Endodermal cell (in vitro differentiated cells): ENCODE measurements at places on chromosomes 7 and 10.

- no peak overlapping the region for H3K27ac ChIP-seq
- peaks cover 10% of the 10 kb centered on the region for H3K36me3 ChIP-seq
- peak; percentile 70 for DNase-seq
- no peaks in the 10 kb centered on the region for H3K27me3 ChIP-seq
- no peak overlapping the region for H3K4me3 ChIP-seq
Measured at GRCh38 chr10:11869743-11870460, 46.7 kb downstream of the PROSER2 start.

DNA sequence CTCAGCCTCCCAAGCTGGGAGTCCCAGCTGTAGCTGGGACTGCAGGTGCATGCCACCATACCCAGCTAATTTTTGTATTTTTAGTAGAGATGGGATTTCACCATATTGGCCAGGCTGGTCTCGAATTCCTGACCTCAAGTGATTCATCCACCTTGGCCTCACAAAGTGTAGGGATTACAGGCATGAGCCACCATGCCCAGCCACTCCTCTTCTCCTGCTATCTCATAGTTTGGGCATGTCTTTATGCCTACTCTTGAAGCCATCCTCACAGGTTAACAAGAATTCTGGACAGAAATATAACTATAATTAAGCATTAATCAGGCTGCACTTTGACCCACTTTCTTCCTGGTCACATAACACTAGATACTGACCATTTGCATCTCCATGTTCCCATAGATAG, 28.6 kb upstream of the C10orf67 start:
- no peak for DNase-seq
- no peaks in the 10 kb centered on the region for H3K27me3 ChIP-seq
- no peaks in the 10 kb centered on the region for H3K36me3 ChIP-seq
- H3K4me3 ChIP-seq, result no peak overlapping the region
- H3K27ac ChIP-seq, result no peak overlapping the region
- H3K4me1 ChIP-seq, result no peaks in the 10 kb centered on the region

GRCh38 chr7:44065431-44066110, at the start of gene PGAM2:
Gene PGAM2 (minus strand): TSS chr7:44065567. CDS start chr7:44065529, 38 bp downstream.
- no peak within 1 kb of the TSS for H3K4me3 ChIP-seq
- H3K36me3 ChIP-seq, result peaks cover 8% of the 10 kb centered on the region
- peak within 1 kb of the TSS; percentile 69 for H3K27ac ChIP-seq
- H3K27me3 ChIP-seq, result peaks cover 10% of the 10 kb centered on the region
- H3K4me1 ChIP-seq, result peaks cover 10% of the 10 kb centered on the region
- peak; percentile 85 for DNase-seq

GRCh38 chr10:29189256-29189655, 99.6 kb upstream of the LYZL1 start:
- DNase-seq, result no peak
- no peak overlapping the region for H3K4me3 ChIP-seq
- H3K36me3 ChIP-seq, result no peaks in the 10 kb centered on the region

DNA sequence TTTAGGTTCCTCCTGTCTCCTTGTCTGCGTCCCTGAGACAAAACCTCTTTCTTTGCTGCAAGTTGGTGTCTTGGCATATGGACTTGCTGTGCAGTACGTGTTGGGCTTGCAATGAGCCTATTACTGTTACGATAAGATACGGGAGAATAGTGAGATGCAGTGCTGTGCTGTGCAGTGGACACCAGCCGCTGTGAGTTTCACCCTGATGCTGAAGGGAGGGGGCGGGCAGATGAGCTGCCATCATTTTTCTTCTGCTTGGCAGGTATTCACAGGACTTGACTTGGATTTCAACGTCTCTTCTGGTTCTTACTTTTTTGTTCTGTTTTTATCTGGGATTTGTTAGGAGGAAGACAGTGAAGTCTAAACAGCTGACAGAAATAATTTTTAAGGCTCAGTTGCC, 257.1 kb upstream of the PITRM1 start:
- H3K4me3 ChIP-seq, result no peak overlapping the region
- no peaks in the 10 kb centered on the region for H3K27me3 ChIP-seq
- DNase-seq, result no peak
- no peak overlapping the region for H3K27ac ChIP-seq

GRCh38 chr7:36283711-36284130, 105.9 kb upstream of the ANLN start:
- H3K4me3 ChIP-seq, result no peak overlapping the region
- peaks cover 28% of the 10 kb centered on the region for H3K4me1 ChIP-seq
- no peaks in the 10 kb centered on the region for H3K36me3 ChIP-seq
- no peak overlapping the region for H3K27ac ChIP-seq
- peak; percentile 69 for DNase-seq

- no peaks in the 10 kb centered on the region for H3K27me3 ChIP-seq
- H3K36me3 ChIP-seq, result no peaks in the 10 kb centered on the region
- H3K27ac ChIP-seq, result peak overlapping the region; percentile 58
- no peaks in the 10 kb centered on the region for H3K4me1 ChIP-seq
- no peak for DNase-seq
- H3K4me3 ChIP-seq, result no peak overlapping the region
Measured at GRCh38 chr7:42198296-42198695, 38.7 kb downstream of the GLI3 start.

GRCh38 chr7:2530071-2530987, 10.8 kb downstream of the LFNG start:
- H3K4me3 ChIP-seq, result no peak overlapping the region
- H3K36me3 ChIP-seq, result no peaks in the 10 kb centered on the region
- peak overlapping the region; percentile 64 for H3K27ac ChIP-seq
- peaks cover 16% of the 10 kb centered on the region for H3K4me1 ChIP-seq

DNA sequence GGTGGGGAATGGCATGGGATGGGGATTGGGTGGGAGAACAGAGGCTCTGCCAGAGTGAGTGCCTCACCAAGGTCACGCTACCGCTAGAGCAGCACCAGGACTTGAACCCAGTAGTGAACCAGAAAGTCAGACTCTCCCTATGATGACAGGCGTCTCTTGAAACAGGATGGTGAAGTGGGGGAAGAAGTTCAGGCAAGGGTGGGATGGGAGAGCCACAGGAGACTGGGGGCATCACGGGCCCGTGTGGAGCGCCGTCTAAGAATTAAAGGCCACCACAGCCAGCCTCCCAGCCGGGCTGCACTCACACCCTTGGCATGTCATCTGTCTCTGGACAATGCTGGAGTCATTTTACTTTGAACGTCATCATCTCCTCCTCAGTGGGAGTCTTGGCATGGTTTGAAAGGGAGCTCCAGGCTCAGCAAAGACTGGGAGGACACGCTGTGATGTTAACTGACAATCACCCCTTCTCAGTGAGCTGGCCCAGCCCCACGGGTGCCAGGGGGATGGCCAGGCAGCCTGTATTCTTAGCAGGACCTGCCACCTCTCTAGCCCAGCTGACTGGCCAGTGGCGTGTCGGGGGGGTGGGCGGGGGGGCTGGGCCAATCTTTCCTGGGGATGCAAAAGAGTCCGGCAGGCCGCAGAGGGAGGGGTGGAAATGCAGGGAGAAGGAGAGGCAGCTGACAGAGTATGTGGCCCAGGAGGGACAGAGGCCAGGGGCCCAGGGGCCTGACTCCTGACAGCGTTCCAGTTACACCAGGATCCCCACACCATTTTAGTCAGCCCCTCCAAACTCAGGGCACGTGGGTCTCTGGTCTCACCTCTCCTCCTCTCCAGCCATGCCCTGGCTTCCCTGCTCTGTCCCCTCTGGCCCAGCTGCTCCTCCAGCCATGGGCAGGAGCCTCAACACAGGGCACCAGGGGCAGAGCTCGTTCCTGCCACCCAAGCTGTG, 96.2 kb downstream of the VOPP1 start:
- H3K4me1 ChIP-seq, result no peaks in the 10 kb centered on the region
- H3K4me3 ChIP-seq, result no peak overlapping the region
- peaks cover 5% of the 10 kb centered on the region for H3K36me3 ChIP-seq
- DNase-seq, result peak; percentile 31
- H3K27me3 ChIP-seq, result no peaks in the 10 kb centered on the region
- H3K27ac ChIP-seq, result no peak overlapping the region

DNA sequence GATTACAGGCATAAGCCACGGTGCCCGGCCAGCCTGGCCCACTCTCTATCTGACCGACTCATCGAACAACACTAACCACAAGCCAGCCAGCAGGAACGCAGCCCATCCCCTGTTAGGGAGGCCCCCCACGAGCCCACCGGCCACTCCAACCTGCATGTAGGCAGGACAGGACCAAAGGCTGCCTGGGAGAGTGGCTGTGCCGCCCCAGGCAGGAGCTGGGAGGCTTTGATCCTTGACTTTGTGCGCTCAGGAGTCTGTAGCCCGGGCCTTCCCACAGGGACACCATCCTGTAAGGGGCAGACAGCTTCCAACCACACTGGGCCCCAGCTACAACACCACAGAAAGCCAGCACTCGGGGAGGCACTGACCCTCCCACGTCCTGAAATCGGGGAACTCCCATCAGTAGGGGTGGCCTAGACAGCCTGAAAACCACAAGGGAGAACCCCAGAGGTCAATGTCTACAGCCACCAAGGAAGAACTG, 29.4 kb downstream of the GRID1 start:
- no peaks in the 10 kb centered on the region for H3K27me3 ChIP-seq
- H3K36me3 ChIP-seq, result no peaks in the 10 kb centered on the region
- no peak overlapping the region for H3K27ac ChIP-seq
- no peak overlapping the region for H3K4me3 ChIP-seq
